Heart right ventricle (tissue), 16 donors: ENCODE measurements at places on chromosomes 6 and 20. TPM values are rescaled to one million over a fixed set of nuclear protein-coding genes. Genes with fewer than 3 reads are reported as not detected.

- no peak for DNase-seq
Measured at GRCh38 chr20:15923030-15923776, 650.0 kb downstream of the KIF16B start.

GRCh38 chr6:33208091-33208967 is at the start of gene RING1:
Gene RING1, plus strand, starts transcription at chr6:33208500. Its CDS starts 323 bp downstream, at chr6:33208823.
- DNase-seq, result peak; percentile 90

- DNase-seq, result no peak
Measured at GRCh38 chr20:49281913-49282467, 4.1 kb upstream of the ZNFX1 start.

The PKIB gene
- polyA plus RNA-seq, result not detected

DNA sequence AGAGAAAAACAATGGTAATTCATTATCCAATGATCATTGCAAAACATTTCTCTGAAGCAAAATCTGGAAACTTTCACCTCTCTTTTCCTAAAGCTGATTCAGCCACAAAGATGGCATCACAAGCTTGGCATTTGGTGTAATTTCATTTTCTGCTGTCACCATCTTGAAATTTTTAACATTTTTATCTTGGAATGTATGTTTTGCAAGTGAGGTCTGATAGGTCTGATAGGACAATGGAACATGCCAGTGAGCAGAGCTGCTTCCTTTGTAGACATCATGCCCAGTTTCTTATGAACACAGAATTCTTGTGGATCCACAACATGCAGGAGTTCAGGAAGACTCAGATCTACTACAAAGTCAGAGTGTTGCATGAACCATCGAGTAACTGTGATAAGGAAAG is 969.6 kb downstream of the EYS start:
- no peak for DNase-seq

DNA sequence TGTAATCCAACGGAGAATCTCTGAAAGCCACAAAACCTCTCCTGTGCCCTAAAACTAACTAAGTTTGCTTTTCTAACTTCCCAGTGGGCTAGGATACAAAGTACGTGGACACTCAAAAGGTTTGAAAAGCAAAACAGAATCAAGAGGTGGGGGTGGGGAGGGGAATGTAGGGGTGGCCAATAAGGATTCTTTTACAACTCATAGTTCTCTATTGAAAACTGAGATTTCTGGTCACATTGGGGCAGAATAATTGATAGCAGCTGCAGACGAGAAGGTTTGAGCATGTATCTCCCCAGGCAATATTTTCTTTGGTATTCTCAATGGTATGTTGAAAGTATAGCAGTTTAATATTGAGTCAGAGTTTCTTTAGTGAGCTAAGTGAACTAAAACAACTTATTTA is 376.7 kb upstream of the CITED2 start:
- DNase-seq, result no peak
